ENCODE measurements at places on chromosomes 1 and 21.
A peak's percentile ranks its signal among the peaks of the same experiment; 100 is the strongest.

DNA sequence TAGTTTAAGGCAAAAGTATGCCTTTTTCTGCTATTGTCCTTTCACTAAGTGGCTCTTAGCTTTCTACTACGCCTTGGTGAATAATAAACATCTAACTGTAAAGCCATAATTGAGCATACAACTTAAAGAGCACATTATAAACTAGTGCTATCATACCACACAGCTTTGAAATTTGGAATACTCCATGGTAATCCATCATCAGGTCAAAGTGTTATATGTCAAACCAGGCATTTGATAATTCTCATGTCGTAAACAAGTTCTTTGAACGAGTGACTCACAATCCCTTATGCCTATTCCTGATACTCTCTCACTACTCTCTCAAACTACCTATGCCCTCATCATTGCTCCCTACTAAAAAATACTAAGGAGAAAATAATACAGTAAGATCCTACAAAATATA is 60.3 kb upstream of the FMN2 start:
- peak; percentile 74 for DNase-seq

DNA sequence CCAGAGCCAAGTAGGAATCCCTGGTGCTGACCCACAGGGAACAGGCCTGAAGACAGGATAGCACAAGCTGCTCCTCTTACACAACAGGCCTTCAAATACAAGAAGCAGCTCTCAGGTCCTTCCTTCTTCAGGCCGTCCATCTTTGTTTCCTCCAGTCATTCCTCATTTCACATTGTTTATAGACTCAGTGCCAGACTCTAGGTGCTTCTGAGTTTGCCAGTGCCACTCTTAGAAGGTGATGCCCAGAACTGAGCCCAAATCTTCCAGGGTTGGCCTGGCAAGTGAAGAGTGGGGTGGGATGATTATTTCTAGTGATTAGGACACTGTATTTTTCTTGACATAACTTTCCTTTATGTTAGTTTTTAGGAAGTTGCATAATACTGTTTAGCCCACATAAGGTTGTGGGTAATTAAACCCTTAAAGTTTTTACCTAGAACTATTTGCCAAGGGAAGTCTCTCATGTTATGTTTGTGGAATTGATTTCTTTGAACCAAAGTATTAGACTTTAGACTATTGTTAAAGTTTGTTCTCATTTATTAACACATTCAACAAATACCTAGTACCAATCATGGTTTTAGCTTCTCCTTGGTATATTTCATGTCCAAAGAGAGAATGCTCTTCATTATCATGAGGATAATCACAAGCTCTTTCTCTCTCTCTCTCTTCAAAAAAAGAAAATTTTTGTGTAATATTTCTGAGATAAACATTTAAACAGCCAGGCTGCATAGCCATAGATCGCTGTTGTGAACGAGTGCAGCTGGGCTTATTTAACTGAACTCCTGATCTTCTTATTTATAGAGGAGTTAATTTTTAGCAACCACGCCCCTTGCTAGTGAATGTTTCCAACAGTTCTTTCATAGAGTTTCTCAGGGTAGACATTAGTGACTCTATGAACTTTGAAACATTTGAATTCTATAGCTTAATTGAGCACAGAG is 47.7 kb downstream of the PGM1 start:
- DNase-seq, result no peak

DNA sequence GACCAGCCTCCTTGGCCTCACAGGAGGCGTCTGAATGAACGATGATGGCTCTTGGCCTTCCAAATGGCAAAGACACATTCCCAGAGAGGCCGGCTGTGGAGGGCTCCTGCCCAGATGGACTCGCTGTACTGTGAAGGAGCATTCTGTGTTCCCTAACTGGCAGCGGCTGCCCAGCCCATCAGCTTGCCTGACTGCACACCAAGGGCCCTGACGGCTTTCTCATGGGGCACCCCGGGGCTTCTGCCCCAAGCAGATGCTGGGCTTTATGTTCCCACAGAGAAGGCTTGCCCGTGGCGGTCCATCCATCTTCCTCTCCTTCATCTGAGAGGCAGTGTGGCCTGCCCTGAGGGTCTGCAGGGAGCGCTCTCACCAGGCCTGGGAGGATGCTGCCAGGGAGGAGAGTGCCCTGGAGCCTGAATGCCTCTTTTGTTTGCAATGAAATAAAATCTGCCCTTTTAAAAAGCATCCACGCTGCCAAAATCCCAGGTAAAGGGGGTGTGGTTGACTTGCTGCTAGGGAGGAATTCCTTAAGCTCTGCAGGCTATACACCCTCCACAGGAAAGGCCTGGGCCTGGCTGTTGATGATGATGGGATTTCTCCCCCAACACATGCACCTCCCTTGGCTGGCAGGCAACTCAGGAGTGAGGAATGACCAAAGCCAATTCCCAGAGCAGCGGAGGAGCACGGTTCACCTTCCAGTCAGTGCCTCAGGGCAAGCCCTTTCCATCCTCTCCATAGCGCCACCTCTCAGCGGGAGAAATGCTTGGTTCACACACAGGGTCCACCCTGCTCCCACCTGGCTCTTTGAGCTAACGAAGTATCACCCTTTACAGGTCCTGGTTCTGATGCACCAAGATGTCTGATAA is 84.6 kb upstream of the SSX2IP start:
- no peak for DNase-seq

DNA sequence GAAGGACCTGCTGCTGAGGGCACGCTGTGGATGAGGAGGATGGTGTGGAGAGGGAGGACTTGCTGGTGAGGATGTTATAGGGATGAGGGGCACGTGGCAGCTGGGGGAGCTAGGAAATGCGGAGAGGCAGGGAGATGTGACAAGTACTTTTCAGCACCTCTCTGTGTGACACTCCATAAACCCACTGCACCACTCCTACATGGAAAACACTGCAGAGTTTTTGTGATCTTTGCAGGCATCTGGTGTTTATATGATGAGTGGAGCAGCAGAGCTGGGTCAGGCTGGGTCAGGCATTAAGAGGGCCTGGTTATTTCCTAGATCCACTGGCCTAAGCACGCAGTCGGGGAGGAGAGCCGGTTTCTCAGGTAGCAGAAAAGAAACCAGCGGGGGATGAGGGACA is 167.3 kb upstream of the COA6 start:
- DNase-seq, result no peak

DNA sequence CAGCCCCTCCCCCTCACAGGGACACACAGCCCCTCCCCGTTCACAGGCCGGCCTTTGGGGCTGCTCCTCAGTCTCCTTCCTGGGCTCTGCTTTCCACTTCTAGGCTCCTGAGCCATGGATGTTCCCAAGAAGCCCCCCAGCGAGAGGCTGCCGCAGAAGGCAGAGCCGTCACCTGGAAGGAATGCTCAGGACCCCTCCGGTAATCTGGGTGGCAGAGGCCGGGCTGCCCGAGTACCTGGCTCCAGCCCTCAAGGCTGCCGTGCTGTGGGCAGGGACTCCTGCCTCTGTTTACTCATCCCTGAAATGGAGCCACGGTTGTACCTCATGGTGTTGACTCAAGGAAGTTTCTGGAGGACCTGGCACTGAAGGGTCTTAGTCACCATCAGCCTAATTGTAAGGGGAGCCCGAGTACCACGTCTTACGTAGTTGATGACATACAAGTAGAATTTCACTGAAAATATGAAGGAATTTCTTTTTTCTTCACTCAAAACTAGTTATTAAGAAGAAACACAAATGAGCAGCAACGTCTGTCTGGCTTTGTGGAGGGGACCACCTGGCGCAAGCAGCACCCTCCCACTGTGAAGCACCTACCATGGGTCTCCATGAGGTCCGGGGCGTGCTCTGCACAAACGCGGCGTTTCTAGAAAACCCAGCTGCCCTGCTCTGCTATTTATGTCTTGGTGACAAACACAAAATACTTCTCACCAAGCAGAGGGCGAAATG is 33.7 kb downstream of the PRDM15 start:
- DNase-seq, result no peak

DNA sequence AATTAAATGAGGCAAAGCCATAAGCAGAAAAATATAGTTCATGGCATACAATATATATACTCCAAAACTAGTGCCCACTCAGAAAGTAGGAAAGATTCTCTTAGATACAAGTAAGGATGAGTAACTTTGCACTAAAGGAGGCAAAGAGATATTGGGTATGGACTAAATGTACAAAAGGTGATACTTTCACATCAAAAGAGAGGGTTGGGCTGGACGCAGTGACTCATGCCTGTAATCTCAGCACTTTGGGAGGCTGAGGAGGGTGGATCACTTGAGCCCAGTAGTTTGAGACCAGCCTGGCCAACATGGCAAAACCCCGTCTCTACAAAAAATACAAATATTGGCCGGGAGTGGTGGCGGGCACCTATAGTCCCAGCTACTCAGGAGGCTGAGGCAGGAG is 6.7 kb downstream of the KYAT3 start:
- DNase-seq, result no peak

- no peak for DNase-seq
Observed at GRCh38 chr1:163664671-163665335, 343.0 kb downstream of the NUF2 start.

DNA sequence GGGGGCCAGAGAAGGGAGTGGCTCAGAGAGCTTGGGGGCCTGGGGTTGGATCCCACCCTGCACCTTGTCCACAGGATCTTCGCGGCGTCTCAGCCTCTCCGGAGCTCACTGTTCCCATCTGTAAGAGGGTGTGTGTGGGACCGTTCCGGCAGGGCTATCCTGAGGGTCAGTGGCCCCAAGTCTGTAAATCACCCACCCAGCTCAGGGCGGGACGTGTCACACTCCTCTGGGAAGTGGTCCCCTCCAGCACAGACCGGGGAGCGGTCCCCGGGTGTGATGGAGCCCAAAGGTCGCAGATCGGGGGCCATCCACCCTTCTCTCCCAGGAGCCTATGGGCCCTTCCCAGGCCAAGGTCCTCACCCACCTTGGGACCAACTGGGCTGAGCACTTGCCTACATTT is 40.0 kb downstream of the KCNAB2 start:
- no peak for DNase-seq

DNA sequence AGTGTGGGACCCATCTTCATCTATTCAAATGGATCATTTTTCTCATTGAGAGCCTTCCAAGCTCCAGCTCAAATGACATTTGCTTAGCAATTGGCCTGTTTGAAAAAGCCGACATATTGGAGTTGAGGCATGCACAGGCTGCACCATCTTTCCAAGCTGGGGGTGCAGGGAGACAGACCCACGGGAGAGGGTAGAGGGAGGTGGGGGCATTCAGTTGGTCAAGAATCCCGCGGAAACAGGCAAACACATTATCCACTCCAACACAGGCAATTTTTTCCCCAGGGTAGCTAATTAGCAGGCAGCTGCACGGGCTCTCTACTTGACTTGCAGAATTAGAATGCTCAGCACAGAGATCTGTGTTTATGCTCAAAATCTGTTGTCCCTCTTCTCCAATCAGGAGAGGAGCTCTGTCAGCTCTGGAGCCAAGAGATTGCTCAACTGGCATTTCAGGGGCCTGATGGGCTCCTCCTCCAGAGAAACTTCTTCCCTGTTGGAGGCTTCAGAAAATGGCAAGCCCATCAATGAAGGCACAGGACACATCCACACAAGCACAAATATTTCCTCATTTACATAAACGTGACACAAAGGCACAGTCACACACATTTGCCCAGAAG is 267.8 kb downstream of the FOXD2 start:
- DNase-seq, result no peak

GRCh38 chr1:211734359-211734758 is 58.9 kb upstream of the NEK2 start:
- DNase-seq, result no peak

- no peak for DNase-seq
Observed at GRCh38 chr1:84605157-84605556, 30.9 kb upstream of the CTBS start.

DNA sequence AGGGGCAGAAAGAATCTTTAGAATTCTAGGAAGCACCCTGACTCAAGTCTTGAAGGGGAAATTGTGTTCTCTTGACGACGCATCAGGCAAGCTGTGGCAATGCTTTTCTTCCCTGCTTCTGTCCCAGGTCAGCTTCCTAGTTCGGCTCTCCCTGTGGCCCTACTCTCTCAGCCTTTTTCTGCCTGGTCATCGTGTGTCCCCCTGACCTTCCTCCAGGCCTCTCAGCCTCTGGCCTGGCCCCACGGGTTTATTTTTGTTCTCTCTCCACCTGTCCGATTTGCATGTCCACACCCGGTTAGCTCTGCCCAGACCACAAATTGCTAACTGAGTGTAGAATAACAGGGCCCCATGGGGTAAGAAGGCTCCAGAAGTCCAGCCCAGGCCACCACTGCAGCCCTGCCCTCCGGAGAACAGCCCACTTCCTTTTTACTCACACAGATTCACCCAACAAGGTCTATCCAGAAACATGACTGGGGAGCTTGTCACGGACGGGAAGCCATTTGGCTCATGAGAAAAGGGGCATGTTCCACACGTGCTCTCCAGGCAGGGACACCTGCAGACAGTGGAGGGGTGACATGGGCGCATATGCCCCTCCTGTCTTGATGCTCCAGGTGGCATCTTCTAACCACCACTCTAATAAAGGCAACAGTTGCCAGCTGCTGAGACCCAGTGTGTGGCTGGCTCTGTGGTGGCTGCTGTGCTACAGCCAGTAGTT is 9.8 kb downstream of the KCNN3 start:
- DNase-seq, result no peak

Measured in kidney glomerular epithelial cell (primary cell).